NT2/D1 (cell line): ENCODE measurements at places on chromosomes 11 and 22.

- no peak for DNase-seq
Measured at GRCh38 chr11:299081-299891, at the start of gene IFITM5. Gene IFITM5, minus strand, starts transcription at chr11:299526. Its CDS starts 36 bp downstream, at chr11:299490.

- no peak for DNase-seq
Measured at GRCh38 chr11:35629914-35630313, 11.7 kb downstream of the FJX1 start.

- DNase-seq: no peak
Measured at GRCh38 chr11:47271961-47272661, 2.2 kb downstream of the MADD start.

DNA sequence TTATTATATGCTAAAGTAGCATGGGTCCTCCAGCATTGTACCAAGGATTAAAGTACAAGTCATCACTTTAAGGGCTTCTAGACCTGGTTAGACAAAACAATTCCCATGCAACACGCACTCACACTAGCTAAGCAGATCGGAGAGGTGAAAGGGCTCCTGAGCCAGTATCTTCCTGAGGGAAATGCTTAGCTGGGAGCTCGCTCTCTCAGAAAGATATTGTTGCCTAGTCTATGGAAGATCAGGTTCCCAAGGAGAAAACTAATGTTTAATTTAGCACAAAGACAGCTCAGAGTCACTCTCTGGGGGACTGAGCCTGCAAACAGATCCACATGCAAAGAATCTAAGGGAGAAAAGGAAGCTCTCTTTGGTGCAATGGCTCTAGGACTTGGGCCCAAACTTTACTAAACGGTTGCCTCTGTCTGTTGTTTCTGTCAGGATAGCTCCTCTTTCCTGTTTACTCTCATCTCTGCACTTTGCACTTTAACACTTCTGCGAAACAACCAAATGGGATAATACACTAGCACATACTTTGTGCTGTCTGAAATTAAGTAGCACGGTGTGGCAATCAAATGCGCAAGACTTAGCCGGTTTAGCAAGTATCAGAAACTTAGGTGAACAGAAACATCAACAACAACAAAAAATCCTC lies 10.7 kb downstream of the MAML2 start:
- no peak for DNase-seq

DNA sequence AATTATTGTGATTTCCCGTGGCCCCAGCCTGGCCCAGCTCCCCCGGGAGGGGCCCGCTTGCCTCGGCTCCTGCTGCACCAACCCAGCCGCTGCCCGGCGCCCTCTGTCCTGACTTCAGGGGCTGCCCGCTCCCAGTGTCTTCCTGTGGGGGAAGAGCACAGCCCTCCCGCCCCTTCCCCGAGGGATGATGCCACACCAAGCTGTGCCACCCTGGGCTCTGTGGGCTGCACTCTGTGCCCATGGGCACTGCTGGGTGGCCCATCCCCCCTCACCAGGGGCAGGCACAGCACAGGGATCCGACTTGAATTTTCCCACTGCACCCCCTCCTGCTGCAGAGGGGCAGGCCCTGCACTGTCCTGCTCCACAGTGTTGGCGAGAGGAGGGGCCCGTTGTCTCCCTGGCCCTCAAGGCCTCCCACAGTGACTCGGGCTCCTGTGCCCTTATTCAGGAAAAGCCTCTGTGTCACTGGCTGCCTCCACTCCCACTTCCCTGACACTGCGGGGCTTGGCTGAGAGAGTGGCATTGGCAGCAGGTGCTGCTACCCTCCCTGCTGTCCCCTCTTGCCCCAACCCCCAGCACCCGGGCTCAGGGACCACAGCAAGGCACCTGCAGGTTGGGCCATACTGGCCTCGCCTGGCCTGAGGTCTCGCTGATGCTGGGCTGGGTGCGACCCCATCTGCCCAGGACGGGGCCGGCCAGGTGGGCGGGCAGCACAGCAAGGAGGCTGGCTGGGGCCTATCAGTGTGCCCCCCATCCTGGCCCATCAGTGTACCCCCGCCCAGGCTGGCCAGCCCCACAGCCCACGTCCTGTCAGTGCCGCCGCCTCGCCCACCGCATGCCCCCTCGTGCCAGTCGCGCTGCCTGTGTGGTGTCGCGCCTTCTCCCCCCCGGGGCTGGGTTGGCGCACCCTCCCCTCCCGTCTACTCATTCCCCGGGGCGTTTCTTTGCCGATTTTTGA lies 3.3 kb upstream of the ANKRD13D start:
- DNase-seq: no peak

GRCh38 chr11:35678975-35679374 lies 16.4 kb downstream of the TRIM44 start:
- no peak for DNase-seq

GRCh38 chr11:34891611-34892010 lies 24.6 kb downstream of the APIP start:
- DNase-seq: no peak

- no peak for DNase-seq
Measured at GRCh38 chr11:13965337-13965736, 2.8 kb downstream of the SPON1 start.

- DNase-seq: no peak
Measured at GRCh38 chr11:121152764-121153163, 51.7 kb downstream of the TECTA start.

- no peak for DNase-seq
Measured at GRCh38 chr11:94023856-94024255, 2.7 kb downstream of the HEPHL1 start.

DNA sequence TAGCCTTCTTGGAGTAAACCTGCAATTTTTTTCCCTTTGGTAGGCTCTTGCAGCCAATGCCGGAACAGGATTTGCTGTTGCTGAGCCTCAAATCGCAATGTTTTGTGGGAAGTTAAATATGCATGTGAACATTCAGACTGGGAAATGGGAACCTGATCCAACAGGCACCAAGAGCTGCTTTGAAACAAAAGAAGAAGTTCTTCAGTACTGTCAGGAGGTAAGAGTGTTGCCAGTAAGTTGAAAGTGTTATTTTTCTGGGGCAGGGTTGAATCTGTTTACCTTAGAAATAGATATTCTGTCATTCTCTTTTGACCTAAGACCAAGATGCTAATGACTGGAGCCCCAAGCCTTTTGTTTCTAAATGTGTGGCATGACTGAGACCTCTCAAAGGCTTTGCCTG lies 39.7 kb downstream of the APLP2 start:
- no peak for DNase-seq

- DNase-seq: no peak
Measured at GRCh38 chr11:19879307-19880087, 166.9 kb downstream of the NAV2 start.

DNA sequence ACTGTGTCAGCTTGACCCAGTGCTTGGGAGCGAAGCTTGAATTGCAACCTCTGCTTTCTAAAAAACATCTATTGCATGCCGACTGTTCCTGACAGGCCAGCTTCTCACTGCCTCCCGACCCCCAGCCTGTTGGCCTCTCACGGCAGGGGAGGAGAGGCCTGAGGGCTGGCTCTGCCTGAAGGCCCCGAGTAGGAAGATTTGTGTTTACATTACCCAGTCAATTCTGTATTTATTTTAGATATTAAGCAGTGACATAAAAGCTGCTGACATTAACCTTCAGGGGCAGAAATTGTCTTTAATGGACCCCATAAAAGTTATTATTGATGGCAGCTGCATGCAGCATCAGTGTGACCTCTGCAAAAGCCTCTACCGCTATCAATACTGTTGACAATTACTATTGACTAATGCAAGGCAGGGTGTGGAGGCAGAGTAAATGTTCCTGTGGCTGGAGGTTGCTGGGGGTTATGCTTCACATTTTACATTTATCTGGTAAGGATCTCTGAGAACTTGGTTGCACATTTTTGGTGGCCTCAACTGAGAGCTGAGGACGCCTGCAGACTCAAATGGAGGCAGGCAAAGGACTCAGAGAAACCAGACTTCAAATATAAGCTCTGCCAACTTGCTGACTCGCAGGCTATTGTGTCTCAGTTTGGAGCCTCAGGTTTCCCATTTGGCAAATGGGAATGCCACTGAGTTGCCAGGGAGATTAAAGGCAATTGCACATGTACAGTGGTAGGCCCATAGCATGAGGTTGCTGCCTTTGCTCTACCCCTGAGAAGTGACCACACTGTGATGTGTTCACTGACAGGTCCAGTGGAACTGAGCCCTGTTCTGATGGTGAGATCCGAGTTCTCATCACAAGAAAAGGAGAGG lies 380.5 kb downstream of the TENM4 start:
- DNase-seq: no peak

DNA sequence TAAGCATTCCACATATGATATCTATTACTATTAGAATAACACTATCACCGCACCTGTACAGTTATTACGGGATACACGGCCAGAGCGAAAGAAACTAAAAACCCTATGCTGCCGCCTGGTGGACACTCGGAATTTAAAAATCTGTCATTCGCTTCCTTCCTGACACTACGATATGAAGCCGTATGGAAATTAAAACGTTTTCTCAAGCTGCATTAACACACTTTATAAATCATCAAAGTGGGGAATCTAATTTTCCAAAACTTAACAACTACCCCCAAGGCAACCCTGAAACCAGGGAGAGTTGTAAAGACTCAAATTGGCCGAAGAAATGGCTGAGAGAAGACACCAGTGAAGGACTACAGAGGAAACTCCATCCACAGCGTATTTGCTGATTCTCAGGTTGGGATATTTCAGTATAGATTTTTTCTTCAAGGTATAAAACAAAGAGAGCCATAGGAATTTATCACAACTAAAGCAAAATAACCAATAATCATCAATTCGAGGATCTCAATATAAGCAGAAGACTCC lies 1.4 kb downstream of the CCDC73 start:
- DNase-seq: no peak

DNA sequence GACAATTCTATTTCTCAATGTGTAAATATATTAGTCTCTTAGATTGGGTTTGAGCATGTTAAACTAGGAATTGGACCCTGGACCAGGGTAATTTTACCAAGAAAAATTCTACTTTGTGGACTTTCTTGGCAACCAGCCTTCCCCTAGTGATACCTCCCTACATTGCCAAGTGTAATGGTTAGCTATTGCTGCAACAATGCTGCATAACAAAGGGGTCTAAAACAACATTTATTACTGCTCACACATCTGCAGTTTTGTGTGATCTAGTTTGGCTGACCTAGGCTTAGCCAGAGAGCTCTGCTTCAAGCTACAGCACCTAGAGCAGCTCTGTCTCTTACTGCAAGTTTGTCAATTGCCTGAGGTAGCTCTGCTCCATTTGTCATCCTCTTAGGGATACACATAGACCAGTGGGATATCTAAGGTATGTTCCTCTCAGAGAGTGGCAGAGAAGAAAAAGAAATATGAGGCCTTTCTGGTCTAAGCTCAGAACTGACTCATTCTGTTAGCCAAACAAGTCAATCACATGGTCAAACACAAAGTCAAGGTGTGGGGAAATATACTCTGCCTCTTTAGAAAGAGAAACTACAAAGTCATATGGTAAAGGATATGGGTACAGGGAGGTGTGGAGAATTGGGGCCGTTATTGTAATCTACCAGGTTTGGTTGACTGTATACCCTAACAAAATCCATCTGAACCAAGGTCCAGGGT lies 2.0 kb upstream of the LAYN start:
- no peak for DNase-seq

DNA sequence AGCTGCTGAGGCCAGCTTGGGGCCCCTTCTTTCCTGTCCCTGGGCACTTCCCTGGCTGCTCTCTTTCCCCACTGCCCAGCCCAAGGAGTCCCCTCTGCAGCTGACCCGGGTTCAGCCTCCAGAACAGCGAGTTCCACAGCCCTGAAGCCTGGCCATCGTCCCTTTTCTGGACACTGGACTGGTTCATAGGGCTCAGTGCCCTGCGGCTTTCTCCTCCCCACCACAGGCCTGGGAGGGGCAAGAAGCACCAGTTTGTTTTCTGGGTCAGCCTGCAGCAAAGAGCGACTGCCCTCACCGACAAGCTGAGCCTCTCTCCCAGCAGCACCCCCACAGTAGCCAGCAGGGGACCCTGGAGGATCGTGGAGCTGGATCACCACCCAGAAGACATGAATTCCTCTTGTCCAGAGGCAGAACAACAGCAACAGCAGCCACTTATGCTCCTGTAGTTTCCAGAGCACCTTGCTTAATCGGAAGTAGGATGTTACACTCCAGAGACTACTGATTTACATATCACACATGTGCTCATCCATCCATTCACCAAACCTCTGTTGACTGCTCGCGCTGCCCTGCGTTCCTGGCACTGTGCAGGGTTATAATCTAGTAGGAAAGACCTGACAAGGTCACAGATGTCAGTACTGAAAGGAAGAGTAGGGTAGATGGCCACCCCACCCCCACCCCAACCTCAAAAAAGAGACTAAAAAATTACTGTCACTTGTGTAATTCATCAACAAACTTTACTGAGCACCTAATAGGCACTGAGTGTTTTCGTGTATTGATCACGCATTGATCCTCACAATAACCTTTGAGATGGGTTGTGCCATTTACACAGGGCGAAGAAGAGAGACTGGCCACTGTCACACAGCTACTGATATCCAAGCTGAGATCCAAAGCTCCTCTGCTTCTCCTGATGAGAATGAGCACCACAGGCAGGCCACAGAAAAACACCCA lies 13.0 kb upstream of the CXCR5 start:
- no peak for DNase-seq

DNA sequence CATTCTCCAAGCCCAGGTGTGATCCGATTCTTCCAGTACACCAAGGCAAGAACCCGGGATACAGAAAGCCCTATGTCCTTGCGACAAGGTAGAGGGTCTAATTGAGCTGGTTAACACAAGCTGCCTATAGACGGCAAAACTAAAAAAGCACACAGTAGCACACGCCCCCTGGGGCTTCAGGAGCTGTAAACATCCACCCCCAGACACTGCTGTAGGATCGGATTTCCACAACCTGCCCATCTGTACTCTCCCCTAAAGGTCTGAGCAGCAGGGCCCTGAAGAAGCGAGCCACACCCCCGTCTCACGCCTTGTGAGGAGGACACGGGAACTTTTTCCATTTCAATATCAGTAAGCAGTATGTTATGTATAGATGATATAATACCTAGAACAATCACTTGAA lies 624.7 kb downstream of the BUD13 start:
- DNase-seq: peak; percentile 35

- DNase-seq: no peak
Measured at GRCh38 chr22:45162531-45162930, 1.2 kb upstream of the NUP50 start.

GRCh38 chr11:114050258-114050927 lies 9.1 kb upstream of the ZBTB16 start:
- DNase-seq: no peak

GRCh38 chr11:34239465-34240149 lies 118.2 kb downstream of the ABTB2 start:
- no peak for DNase-seq

DNA sequence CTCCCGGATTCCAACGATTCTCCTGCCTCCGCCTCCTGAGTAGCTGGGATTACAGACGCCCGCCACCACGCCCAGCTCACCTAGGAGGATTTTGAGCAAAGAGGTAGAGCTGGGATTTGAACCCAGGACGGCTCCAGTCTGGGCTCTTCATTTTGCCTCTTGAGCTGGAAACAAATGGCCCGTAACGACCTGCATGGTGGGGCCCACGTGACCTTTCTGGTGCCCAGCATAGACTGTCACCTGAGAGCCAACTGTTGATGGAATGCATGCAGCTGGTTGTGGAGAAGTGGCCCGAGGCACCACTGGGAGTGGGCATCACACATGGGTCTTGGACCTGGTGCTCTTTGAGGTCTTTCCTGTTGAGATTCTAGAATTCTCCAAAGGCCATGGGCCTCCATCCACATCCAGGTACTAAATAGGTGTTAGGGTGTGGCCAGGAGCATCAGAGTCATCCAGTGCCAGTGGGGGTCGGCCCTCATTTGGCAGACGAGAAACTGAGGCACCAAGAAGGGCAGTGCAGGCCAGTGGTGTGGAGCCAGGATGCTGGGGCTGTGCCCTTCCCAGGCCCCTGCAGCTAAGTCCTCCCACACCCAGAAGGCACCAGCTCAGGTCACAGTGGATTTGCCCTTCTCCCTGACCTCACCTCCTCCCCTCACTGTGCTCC lies 3.9 kb downstream of the ATF4 start:
- DNase-seq: no peak
